Stimulated activated CD8-positive, alpha-beta memory T cell treated with anti-CD3 and anti-CD28 coated beads, Interleukin-15, amount 100 ng/mL, for 24 hours (primary cell): ENCODE measurements at places on chromosomes 3 and 15.
A peak's percentile ranks its signal among the peaks of the same experiment; 100 is the strongest.

- DNase-seq: no peak
These were observed 361.5 kb upstream of the DPH6 start for GRCh38 chr15:35907511-35907910.

DNA sequence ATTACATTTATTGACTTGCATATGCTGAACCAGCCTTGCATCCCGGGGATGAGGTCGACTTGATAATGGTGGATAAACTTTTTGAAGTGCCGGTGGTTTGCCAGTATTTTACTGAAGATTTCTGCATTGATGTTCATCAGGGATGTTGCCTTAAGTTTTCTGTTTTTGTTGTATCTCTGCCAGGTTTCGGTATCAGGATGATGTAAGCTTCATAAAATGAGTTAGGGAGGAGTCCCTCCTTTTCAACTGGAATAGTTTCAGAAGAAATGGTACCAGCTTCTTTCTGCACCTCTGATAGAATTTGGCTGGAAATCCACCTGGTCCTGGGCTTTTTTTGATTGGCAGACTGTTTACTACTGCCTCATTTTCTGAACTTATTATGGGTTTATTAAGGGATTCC is 250.8 kb downstream of the TBC1D5 start:
- no peak for DNase-seq

GRCh38 chr15:35654332-35654731 is 108.4 kb upstream of the DPH6 start:
- no peak for DNase-seq

DNA sequence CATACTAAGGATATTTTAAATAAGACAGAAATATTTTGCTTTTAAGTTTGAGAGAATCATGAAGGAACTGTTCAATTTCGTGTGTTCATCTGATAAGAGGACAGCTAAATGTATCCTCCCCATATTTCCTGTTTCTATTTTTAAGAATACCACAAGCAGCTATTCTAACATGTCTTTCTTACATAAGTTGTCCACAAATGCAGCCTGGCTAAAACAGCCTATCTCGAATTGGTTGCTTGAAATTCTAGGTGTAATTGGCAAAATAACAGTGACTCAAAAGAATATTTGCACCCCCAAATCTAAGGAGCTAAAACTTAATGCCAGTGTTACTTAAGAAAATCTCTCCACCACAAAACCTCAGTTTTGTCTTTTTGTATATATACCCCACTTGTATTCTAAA is 35.0 kb downstream of the BTLA start:
- no peak for DNase-seq

DNA sequence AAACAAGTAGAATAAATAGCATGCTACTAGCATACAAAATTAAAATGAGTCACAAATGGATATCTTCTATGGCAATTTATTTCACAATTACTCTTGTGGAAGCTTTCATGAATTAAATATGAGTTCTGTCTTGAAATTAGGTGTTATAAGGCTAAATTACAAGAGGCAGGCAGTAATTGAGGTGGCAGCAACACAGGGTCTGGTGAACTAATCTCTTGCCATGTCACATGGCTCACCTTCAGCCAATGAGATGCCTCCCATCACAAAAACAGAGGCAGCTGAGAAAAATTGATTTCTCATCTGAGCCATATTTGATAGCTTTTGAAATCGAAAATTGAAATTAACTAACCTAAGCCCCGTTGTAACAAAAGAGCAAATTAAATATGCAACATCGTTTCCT is 268.8 kb downstream of the NR2F2 start:
- no peak for DNase-seq

- DNase-seq: no peak
These were observed 325.1 kb downstream of the SUCLG2 start for GRCh38 chr3:67329358-67329757.

- DNase-seq: no peak
These were observed 98.8 kb downstream of the ZNF621 start for GRCh38 chr3:40623567-40623966.

- peak; percentile 45 for DNase-seq
These were observed 21.1 kb upstream of the CDCP1 start for GRCh38 chr3:45167011-45167911.

DNA sequence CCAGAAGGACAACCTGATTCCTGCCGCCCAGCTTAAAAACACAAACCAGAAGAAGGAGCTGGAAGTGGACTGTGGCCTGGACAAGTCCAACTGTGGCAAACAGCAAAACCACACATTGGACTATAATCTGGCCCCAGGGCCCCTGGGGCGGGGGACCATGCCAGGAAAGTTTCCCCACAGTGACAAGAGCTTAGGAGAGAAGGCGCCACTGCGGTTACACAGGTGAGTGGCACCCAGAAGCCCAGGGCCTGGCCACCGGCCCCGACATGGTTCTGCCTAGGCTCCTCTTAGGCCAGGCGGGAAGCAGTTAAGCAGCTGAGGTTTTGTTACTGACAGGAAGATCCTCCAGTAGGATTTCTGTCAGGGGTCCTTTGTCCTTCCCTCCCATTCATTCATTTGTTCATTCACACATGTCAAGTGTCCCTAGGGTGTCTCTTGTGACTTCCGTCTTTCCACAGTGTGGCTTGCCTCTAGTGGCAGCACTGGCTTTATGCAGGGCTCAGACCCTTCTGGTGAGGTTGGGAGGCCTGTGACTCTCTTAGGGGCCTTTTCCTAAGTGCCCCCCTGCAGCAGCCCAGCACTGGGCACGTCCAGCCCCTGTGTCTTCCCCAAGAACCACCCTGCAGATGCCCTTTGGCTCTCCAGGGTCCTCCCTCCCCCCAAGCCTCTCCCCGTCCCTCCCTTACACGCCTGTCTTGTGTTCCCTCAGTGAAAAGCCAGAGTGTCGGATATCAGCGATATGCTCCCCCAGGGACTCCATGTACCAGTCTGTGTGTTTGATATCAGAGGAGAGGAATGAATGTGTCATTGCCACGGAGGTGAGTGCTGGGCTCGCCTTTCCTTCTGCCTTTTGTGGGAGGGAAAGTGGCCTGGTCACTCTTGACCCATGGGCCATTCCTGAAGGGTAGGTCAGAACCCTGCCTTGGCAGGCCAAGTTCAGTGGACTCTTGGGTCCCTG is 7.8 kb downstream of the DLL4 start:
- DNase-seq: no peak

DNA sequence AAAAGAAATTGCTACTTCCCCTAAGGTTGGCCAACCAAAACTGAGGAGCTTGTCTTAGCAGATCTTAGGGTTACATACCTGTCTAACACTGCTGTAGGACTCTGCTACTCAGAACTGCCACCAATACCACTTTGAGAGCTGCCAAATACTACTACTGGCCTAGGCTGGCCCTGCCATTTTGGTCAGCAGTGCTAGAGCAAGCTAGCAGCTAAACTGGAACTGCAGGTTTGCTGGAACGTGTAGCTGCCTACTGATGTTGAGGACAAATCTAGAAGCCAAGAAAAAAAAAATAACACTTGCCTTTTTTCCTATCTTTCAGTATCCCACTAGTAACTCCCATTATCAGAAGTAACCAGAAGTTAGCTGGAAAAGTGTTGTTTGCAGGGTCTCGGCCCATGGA is 387.4 kb downstream of the RBMS3 start:
- DNase-seq: no peak

DNA sequence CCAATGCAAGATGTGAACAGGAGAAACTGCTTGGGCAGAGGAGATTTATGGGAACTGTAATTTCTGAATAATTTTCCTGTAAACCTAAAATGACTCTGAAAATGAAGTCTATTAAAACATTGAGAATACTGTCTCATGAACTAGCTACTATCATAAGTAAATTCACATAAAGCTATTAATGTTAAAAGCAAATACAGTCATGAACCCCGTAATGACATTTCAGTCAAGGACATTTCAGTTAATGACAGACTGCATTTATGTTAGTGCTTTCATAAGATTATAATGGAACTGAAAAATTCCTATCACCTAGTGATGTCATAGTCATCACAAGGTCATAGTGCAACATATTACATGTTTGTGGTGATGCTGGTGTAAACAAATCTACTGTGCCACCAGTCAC is 17.2 kb downstream of the CBLB start:
- DNase-seq: no peak

DNA sequence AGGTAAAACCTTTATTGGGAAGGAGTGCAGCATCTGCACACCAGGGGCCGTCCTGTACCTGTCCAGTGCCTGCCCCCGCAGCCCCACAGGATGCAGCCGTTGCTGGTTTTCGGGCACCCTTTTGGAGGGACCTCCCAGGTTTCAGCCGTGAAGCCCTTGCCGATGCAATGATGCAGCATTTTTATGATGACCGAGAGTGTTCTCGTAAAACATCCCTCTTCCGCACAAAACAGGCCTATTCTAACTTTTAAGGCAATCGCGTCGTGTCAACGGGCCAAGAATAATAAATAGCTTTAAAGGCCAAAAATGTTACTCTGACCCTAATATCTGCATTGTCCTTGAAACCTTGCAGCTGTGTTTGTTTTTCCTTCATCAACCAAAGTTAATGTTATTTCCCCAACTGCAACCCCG is 126.1 kb downstream of the LRRK1 start:
- DNase-seq: no peak

- DNase-seq: no peak
These were observed 141.0 kb downstream of the LPP start for GRCh38 chr3:188294823-188295487.

DNA sequence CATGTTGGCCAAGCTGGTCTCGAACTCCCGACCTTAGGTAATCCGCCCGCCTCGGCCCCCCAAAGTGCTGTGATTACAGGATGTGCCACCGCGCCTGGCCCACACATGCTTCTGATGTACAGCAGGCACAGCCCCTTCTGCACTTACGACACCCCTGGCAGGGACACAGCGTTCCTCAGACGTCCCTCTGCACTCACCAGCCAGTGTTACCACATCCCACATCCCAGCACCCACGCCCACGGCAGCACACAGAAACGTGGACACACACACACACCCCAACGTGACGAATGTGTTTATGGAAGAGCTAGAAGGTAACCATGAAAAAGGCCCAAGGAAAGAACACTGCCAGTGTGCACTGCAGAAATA is 576 bp upstream of the RPAP1 start:
- no peak for DNase-seq

DNA sequence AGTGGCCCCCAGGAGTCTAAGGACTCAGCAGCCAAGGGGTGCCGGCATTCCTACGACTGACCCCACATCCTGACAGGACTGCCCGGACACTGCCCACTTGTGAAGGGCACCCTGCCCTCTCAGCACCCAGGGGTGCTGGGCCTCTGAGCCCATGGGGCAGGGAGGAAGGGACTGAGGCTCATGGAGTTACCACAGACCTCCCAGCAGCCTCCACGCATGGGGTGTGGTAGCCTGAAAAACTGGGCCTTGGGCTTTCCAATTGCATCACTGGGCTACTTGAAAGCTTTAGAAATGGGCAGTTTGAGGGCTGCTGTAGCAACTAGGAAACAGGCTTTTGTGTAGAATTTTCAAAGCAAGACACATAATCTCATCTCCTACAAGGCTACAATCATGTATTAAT is 13.2 kb downstream of the TKT start:
- no peak for DNase-seq

GRCh38 chr3:185460309-185460708 is 38.5 kb downstream of the TMEM41A start:
- no peak for DNase-seq

DNA sequence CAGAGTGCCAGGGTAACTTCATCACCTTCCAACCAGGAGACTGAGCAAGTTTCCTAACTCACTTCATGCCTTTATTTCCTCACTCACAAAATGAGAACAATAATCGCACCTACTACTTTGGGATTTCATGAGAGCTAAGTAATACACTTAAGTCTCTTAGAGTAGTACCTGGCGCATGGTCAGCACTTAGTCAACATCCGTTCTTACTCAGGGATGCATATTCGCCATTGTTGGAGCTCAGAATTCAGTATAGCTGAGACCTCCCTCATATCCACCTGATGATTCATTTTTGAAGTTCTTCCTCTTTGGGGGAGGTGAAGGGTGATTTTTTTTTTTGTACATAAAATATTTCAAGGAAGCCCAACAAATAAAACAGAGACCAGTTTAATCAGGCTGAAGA is 188.2 kb downstream of the AGBL1 start:
- DNase-seq: no peak

- DNase-seq: no peak
These were observed 169.3 kb downstream of the RAB11A start for GRCh38 chr15:66038387-66039116.

DNA sequence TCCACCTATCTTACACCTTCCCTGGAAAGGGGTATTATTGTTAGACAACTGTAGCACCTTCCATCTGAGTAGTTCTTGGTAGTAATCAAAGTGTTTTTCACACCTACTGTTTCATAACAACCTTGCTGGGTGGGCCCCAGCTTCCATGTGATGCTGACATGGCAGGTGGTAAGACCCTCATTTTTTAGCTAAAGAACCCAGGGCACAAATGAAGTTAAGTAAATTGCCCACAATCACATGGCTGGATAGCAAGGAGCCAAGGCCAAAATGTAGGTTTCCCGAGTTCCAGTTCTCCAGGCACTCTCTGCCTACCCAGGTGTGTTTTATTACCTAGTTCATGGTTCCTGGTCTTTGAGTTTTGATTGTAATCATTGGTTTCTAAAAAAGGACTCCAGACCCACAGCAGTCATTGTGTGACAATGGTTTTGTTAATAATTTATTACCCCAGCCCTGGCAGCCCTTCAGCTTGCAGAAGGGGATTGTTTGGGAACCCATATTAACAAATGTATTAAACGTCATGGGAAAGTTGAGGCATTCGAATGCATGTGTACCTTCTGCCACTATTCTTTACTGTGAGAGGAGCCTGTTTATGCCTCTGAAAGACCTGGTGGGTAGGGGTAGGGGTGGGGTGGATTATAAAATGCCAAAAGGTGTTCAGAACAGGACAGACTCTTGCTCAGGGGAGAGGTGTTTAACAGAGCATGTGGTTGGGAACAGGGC is 222.2 kb upstream of the BHLHE40 start:
- no peak for DNase-seq
